Activated CD4-positive, alpha-beta T cell treated with anti-CD3 and anti-CD28 coated beads, Interleukin-2, amount 50 U/mL, for 24 hours (primary cell): ENCODE measurements at places on chromosomes 11 and 22.

- no peak for DNase-seq
Observed at GRCh38 chr11:33722590-33723234, 13.5 kb downstream of the CD59 start.

DNA sequence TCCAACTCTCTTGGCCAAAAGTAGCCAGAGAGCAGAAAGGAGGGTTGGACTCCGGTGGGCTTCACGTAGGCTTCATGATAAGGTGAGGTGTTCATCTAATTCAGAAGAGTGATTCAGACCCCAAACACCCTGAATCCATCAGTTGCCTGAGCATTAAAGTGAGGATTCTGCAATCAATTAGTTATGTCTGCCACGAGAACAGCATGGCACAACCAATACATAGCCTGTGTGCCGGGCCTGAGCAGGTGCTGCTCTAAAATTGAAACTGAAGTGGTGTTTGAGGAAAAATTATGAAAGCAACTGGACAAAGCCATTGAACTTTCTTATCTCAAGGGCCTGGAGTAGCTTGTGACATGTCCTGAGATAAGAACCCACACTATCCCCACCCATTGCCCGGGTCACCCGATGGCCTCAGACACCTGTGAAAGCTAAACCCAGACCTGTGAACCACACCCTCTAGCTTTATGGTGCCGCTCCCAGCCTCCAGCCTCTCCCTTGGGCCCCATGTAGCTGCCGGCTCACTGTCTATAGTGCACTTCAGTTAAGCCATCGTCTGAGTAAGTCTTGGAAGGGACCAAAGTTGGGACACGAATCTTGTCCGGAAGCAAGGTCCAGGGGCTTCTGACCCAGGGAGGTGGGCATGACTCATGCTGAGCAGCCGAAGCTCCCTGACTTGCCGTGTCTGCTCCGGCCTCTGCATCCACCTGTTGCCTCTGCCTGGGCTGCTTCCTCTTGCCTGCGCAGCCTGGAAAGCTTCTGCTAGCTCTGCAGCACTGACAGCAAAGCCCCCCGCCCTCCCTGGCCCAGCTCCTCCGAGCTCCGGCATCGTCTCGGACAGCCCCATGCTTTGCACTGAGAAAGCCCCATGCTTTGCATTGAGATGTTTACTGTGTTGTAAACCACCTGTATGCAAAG lies 5.7 kb upstream of the MYEOV start:
- DNase-seq = no peak

DNA sequence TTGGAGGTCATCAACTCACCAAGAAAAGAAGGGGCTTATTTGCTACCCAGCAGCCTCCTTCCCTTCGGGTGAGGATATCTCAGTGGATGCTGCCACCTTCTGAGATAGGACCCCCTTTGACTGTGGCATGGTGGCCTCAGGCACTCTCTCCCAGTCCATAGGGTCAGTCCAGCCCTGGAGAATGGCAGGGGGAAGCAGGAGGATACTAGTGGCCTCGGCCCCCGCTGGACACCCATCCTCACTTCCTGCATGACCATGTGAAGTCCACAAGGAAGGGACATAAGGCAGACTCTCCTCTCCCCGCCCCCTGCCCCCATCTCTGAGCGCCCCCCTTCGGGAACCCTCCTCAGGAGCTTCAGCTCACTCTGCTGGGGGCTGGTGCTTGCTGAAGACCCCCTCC lies 24.4 kb downstream of the TPBGL start:
- DNase-seq = no peak

GRCh38 chr11:58968251-58968711 lies 29.0 kb downstream of the GLYATL1 start:
- DNase-seq = no peak
